ENCODE measurements at places on chromosomes 7 and 10. TPM values are rescaled to one million over a fixed set of nuclear protein-coding genes. Genes with fewer than 3 reads are reported as not detected.

GRCh38 chr7:45075871-45076796 lies 12.6 kb downstream of the NACAD start:
- no peaks in the 10 kb centered on the region for H3K4me1 ChIP-seq
- DNase-seq = no peak
- no peak overlapping the region for H3K4me3 ChIP-seq
- H3K36me3 ChIP-seq = peaks cover 29% of the 10 kb centered on the region
- peaks cover 32% of the 10 kb centered on the region for H3K27me3 ChIP-seq

DNA sequence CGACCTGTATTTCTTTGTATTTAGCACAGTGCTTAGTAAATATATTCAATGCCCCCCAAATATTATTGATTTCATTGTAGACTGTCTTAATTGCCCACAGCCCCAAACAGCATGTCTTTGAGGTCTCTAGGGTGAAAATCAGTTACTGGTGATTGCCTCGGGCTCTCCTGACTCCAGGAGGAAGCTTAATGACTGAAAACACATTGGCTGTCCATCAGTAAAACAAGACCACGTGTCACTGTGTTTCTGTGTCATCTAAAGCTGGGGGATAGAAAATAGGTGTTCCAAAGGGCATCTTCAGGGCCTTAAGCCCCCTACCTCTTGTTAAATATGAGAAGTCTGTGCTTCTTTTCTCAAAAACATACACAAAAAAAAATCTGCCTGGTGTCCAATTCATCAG lies 67.9 kb downstream of the CACNA2D1 start:
- DNase-seq = no peak
- H3K4me1 ChIP-seq = no peaks in the 10 kb centered on the region
- H3K27ac ChIP-seq = no peak overlapping the region
- no peak overlapping the region for H3K4me3 ChIP-seq
- H3K36me3 ChIP-seq = no peaks in the 10 kb centered on the region

GRCh38 chr7:109844362-109844761 lies 1246.6 kb upstream of the LRRN3 start:
- H3K27ac ChIP-seq = no peak overlapping the region
- DNase-seq = no peak
- H3K36me3 ChIP-seq = no peaks in the 10 kb centered on the region
- no peaks in the 10 kb centered on the region for H3K27me3 ChIP-seq

DNA sequence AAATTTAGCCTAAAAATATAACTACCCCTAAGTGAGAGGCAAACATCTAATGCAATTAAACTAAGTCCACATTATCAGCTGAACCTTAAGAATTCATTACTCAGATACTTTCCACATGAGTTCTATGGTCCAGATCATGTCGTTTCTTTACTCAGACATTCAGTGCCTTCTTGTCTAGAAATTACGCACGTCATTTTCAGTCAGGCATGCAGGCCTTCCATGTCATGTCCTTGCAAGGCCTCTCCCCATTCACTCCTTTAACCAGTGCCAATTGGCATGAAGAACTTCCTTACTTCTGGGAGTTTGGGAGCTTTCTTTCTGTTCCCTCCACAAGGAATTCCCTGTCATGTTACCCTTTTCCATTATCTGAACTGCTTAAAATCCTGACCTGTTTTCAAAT lies 118.8 kb downstream of the NRP1 start:
- H3K4me3 ChIP-seq = no peak overlapping the region
- peaks cover 76% of the 10 kb centered on the region for H3K36me3 ChIP-seq
- peaks cover 18% of the 10 kb centered on the region for H3K27me3 ChIP-seq
- no peak overlapping the region for H3K27ac ChIP-seq
- DNase-seq = no peak
- H3K4me1 ChIP-seq = peaks cover 11% of the 10 kb centered on the region

DNA sequence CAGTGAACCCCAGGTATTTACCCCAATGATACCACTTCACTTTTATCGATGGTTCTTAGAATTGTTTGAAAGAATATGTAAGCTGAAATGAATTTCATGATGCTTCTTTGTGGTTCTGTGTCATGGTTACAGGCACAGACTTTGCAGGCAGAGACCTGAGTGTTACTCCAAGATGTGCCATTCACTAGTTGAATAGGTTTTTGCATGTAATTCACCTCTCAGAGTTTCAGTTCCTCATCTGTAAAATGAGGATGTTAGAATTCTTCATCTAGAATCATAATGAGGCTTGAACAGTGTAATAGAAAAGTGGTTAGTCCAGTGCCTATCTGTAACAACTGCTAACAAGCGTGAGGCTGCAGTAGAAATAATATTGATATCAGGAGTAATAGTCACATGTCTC lies 54.6 kb downstream of the VSTM2A start:
- no peaks in the 10 kb centered on the region for H3K36me3 ChIP-seq
- DNase-seq = no peak
- peaks cover 2% of the 10 kb centered on the region for H3K27me3 ChIP-seq
- no peak overlapping the region for H3K27ac ChIP-seq

DNA sequence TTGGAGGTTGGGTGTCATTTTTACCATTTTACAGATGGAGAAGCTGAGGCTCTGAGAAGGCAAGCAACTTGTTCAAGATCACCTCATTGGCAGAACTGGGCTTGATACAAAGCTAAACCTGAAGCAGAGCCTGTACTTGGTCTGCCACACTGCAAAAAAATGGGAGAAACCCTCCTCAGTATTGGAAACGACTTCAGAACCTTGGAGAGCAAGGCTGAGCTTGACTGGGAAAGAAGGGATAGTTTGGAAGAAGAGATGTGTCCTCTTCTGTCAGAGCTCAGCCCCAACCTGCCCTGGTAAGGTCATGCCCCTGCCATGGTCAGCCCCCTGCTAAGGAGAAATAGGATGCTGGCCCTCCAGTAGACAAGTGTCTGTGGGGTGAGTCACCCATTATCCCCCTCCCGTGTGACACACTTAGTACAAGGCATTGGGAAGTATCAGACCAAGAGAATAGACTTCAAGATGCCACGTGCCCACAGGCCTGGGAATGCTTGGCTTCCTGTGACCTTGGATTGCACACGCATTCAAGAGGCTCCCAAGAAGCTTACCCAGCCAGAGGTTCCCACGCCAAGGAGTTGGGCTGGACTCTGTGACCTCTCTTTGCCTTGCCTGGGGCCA lies 56.2 kb upstream of the SMNDC1 start:
- no peak overlapping the region for H3K4me3 ChIP-seq
- H3K27me3 ChIP-seq = peaks cover 7% of the 10 kb centered on the region
- no peaks in the 10 kb centered on the region for H3K36me3 ChIP-seq
- H3K27ac ChIP-seq = no peak overlapping the region
- peaks cover 22% of the 10 kb centered on the region for H3K4me1 ChIP-seq

DNA sequence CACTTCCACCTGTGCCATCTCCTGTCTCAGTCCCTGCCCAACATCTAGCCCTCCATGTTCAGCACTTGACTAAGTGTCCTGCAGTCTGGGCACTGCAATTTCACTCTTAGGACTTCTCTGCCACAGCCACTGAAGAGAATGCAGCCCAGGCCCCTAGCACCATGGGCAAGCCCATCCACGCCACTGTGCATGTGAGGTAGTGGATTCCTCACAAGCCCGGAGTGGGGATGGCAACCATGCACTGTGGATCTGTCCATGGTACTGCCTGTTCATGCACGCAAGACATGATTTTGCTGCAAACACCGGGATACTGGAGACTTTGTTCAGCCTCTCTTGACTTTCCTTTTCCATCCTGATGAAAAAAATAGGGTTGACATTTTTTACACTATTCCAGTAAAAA lies 12.3 kb downstream of the DDC start:
- H3K4me1 ChIP-seq = no peaks in the 10 kb centered on the region
- no peak overlapping the region for H3K4me3 ChIP-seq
- H3K36me3 ChIP-seq = no peaks in the 10 kb centered on the region

DNA sequence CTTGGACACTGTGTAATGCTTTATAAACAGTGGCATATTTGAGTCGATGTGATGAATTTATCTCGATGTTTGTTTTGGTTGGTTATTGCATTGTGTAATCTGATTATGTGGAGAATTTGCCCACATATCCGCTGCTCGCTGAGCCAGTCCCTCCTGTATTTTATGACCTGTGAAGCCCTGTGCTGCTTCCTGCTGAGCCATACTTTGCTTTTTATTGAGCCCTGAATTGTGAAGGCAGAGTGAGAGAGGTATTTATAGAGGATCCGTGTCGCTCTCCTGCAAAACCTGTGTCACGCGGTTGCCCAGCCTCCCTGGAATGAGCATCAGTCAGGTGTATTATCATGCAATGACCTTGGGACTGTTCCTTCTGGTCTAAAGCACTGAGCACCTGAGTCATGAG lies 253.7 kb downstream of the ARHGAP21 start:
- H3K36me3 ChIP-seq = peaks cover 30% of the 10 kb centered on the region
- H3K4me1 ChIP-seq = no peaks in the 10 kb centered on the region
- no peak overlapping the region for H3K27ac ChIP-seq

- peaks cover 2% of the 10 kb centered on the region for H3K27me3 ChIP-seq
- peak overlapping the region; percentile 6 for H3K4me3 ChIP-seq
- no peaks in the 10 kb centered on the region for H3K4me1 ChIP-seq
- no peak for DNase-seq
- H3K27ac ChIP-seq = no peak overlapping the region
These were observed 36.7 kb downstream of the EGFR start for GRCh38 chr7:55055479-55055878.

DNA sequence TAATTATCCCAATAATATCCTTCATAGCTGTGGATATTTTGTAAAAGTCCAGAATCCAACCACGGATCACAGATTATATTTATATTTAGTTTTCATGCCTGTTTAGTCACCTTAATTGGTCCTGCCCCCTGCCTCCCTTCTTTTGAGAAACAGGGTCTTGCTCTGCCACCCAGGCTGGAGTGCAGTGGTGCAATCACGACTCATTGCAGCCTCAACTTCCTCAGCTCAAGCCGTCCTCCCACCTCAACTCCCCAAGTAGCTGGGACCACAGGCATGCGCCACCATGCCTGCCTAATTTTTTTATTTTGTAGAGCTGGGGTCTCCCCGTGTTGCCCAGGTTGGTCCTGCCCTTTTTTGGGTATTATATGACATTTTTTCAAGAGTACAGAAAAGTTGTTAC lies 129.4 kb downstream of the KAT6B start:
- no peaks in the 10 kb centered on the region for H3K27me3 ChIP-seq
- H3K27ac ChIP-seq = no peak overlapping the region
- DNase-seq = no peak
- no peak overlapping the region for H3K4me3 ChIP-seq
- no peaks in the 10 kb centered on the region for H3K36me3 ChIP-seq

DNA sequence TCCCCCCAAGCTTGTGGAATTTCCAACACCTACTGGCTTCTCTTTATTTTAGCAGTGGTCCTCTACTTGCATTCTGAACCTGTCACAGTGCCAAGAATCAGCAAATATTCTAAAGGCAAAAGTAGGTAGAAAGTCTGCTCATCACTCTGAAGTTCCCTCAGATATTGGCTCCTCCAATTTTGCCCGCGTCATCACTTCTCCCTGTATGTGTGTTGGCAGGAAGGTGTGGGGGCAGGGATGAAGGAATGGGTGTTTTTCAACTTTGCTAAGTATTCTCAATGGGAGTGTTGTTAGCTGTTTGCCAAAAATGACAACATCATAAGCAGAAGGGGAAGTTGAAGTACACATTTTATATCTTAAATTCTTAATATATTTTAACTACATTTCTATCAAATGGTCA lies 226.2 kb downstream of the POLR1F start:
- no peaks in the 10 kb centered on the region for H3K36me3 ChIP-seq
- H3K4me3 ChIP-seq = no peak overlapping the region
- H3K27me3 ChIP-seq = peaks cover 2% of the 10 kb centered on the region
- no peak for DNase-seq

DNA sequence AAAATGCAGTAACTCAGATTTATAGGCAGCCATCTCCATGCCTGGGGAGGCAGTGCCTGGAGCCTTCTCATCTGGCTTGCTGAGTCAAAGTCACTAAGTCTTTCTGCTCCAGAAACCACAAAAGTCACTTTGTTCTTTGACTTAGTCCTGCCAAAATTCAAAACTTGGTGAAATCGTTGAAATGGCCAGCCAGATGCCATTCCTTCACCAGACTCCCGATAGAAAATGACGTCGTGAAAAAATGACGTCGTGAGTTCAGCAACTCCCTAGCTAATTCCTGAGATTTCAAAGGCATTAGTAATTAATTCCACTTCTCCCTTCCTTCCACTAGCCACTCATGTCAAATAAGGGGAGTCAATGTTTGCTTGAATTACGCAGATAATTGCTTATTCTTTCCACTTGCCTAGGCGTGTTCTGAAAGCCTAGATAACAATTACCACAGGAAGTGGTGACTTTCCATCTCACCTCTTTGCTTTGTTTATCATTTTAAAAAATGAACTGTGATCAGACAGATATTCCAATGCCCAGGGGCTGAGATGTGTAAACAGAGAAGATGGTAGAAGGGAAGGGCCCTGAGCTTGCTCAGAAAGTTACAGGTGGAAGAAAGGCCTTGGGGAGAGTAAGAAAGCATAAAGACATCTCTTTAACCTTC lies 48.5 kb upstream of the OSBPL3 start:
- DNase-seq = no peak
- peaks cover 5% of the 10 kb centered on the region for H3K27me3 ChIP-seq
- H3K4me1 ChIP-seq = peaks cover 7% of the 10 kb centered on the region
- H3K4me3 ChIP-seq = no peak overlapping the region
- no peak overlapping the region for H3K27ac ChIP-seq

DNA sequence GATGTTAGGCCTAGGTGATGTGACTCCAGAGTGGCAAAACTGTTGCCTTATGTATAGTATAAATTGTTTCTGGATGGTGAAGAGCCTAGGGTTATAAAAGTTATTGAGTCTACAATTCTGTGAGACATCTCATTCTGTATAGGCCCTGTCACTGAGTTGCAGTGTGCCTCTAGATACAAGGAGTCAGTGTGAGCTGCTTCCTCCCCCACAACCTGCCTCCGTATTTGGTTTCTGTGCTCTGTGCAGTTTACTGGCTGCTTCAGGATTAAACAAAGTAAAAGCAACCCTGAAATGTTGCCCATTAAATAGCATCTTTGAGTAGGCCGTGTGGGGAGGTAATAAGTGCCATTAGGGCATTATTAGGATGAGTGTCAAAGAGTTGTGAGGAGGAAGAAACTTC lies 1.9 kb upstream of the IFRD1 start:
- peak overlapping the region; percentile 78 for H3K27ac ChIP-seq
- H3K27me3 ChIP-seq = peaks cover 11% of the 10 kb centered on the region
- DNase-seq = no peak
- peaks cover 52% of the 10 kb centered on the region for H3K4me1 ChIP-seq
- no peaks in the 10 kb centered on the region for H3K36me3 ChIP-seq

The LRRC4 gene
- 297 TPM for total RNA-seq

- peaks cover 1% of the 10 kb centered on the region for H3K27me3 ChIP-seq
- no peaks in the 10 kb centered on the region for H3K4me1 ChIP-seq
- DNase-seq = no peak
These were observed 52.0 kb downstream of the SPAM1 start for GRCh38 chr7:123977081-123977480.

The CCDC146 gene
- total RNA-seq = 4.5 TPM

- peak overlapping the region; percentile 65 for H3K4me3 ChIP-seq
- H3K27ac ChIP-seq = peak overlapping the region; percentile 75
- H3K27me3 ChIP-seq = peaks cover 7% of the 10 kb centered on the region
- DNase-seq = no peak
These were observed 995 bp upstream of the INPP5F start for GRCh38 chr10:119724593-119725516.

- DNase-seq = no peak
- H3K4me3 ChIP-seq = no peak overlapping the region
- peaks cover 4% of the 10 kb centered on the region for H3K4me1 ChIP-seq
- no peaks in the 10 kb centered on the region for H3K36me3 ChIP-seq
- H3K27me3 ChIP-seq = peaks cover 3% of the 10 kb centered on the region
- no peak overlapping the region for H3K27ac ChIP-seq
These were observed 13.2 kb upstream of the CAMK2B start for GRCh38 chr7:44338600-44338999.

GRCh38 chr10:116147147-116147905 lies 125.7 kb downstream of the GFRA1 start:
- H3K27ac ChIP-seq = no peak overlapping the region
- H3K4me1 ChIP-seq = no peaks in the 10 kb centered on the region
- H3K36me3 ChIP-seq = no peaks in the 10 kb centered on the region

GRCh38 chr7:34723866-34724490 lies 66.0 kb downstream of the NPSR1 start:
- peaks cover 7% of the 10 kb centered on the region for H3K4me1 ChIP-seq
- DNase-seq = no peak
- H3K27me3 ChIP-seq = peaks cover 4% of the 10 kb centered on the region
- no peak overlapping the region for H3K27ac ChIP-seq

The SLC16A12 gene
- total RNA-seq = 0.21 TPM
